ENCODE measurements at places on chromosomes 6 and 20.

DNA sequence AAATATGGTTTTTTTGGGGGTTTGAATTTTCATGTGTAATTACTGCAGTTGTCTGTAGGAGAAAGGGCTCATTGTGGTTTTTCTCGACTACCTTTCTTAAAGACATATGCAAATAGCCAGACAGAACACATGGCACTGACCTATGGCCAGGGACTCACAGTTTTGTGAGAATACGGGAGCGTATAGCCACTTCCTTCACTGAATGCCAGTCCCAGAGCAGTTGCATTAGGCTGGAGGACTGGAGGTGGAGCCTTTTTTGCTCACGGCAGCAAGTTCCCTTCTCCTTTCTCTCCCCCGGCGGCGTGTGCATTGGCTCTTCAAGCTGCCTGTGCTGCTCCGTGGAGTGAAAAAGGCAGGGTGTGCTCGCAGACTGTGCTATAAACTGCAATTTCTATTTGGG is 114.9 kb downstream of the AKAP7 start:
- DNase-seq: no peak

DNA sequence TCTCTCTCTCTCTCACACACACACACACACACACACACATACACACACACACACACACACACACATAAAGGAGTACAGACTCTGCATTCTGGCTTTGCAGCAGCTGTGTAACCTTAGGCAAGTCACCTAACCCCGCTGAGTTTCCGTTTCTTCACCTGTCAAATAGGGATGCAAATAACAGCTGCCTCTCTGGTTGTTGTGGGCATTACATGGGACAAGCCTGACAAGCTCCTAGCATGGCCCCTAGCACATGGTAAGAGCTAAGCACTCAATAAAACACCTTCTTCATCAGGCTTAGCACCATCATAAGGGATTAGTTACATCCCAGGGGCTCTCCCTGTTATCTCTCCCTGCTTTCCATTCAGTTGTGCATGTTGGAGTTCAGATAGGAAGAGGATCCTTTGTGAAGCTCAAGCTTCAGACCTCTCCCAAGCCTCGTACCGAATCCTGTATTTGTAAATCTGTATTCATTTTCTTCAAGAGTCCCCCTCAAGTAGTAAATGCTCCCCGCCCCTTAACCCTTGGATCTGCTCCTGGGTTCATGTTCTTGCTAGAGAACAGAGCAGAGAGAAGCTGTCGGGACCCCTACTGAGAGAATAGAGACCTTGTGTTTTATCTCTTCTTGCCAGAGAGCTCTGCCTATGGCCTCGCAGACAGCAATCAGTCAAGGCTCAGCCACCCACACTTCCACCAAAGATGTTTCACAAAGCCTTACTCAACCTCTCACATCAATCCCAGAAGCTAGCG is 2.2 kb downstream of the SLC13A3 start:
- DNase-seq: no peak

- no peak for DNase-seq
Observed at GRCh38 chr6:140036196-140036595, 661.7 kb upstream of the CITED2 start.

- DNase-seq: no peak
Observed at GRCh38 chr6:72769459-72770125, 147.7 kb downstream of the KCNQ5 start.

DNA sequence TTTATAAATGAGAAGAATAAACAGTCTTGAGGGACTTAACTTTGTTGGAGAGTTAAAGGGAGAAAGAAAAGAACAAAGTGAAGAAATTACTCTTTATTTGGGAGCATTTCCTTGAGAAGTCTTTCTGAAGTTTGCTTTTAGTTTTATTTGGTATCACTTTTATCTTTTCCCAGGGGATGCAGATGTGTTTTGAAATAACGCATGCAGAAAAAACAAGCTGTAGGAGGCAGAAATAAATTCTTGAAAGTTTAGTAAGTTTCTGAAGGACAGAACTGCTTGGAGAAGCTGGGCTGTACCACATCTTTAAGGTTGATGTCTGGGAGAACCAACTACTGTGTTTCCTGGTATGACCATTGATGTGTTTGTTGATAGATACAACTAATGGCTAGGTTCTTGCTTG is 75.0 kb downstream of the PLCB4 start:
- DNase-seq: no peak

DNA sequence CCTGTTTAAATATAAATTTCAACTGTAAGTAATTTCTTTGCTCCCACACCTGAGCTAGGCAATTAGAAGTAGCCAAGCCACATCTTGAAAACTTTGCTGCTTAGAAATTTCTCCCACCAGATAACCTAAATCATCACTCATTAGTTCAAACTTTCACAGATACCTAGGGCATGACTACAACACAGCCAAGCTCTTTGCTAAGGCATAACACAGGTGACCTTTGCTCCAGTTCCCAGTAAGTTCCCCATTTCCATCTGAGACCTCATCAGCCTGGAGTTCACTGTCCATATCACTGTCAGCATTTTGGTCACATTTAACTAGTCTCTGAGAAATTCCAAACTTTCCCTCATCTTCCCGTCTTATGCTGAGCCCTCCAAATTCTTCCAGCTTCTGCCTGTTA is 79.8 kb upstream of the OPRM1 start:
- no peak for DNase-seq

DNA sequence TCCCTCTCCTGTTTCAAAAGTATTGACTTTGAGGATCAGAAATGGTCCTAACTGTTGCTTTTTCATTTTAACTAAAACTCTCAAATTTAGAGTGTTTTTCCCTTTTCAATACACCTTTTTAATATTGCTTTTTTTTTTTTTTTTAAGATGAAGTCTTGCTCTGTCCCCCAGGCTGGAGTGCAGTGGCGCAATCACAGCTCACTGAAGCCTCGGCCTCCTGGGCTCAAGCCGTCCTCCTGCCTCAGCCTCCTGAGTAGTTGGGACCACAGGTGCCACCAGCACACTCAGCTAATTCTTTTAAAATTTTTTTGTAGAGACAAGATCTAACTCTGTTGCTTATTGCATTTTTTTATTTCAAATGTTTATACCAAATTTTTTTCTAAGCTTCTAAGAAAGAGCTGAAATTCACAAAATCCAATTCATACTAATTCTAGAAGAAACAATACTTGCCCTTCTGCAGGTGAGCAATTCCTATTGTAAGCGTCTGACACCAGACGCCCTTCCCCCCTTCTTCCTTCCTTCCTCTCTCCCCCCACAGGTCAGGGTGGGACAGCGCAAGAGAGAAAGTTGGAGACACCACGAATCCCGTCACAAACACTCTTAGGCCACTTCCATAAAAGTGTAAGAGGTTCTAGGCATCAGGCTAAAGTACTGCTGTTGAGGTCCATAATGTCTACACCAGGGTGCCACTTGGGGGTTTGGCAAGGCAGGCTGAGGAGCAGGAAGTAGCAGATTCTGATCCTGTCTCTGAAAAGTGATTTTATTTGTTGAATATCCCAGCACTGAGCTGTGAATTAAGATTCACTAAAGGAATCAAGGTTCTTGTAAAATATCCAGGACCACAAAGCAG is 12.8 kb downstream of the DLL1 start:
- no peak for DNase-seq

- no peak for DNase-seq
Observed at GRCh38 chr6:1868561-1869261, 259.0 kb downstream of the FOXC1 start.

GRCh38 chr20:49275636-49276035 is 2.2 kb downstream of the ZNFX1 start:
- no peak for DNase-seq

- DNase-seq: no peak
Observed at GRCh38 chr6:11414176-11414963, 123.2 kb upstream of the TMEM170B start.

DNA sequence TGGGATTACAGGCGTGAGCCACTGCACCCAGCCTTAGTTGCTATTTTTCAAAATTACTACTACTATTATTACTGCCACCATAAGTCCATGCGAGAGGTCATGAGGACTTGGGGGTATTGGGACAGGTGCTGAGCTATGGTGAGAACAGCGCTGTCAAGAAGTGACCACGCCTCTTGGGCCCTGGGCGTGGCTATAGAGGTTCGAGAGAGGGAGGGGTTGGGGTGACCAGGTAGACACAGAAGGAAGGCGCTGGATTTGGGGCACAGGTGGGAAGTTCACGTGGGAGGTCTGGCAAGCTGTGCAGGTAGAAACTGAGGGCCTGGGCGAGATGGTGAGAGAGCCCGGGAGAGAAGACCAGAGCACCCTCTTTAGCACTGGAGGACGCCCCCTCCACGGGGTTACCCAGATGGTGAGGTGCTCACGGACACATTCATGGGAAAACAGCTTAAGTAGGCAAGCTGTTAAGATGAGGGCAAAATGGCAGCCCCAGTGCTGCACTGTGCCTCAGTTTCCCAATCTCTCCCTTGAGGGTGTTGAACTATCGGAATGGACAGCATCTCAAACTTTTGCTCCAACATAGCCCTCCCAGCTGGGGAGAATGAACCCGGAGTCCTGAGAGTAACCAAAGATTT is 61.0 kb downstream of the RAB44 start:
- no peak for DNase-seq

GRCh38 chr6:80223743-80224212 is 117.3 kb downstream of the BCKDHB start:
- DNase-seq: no peak

- DNase-seq: no peak
Observed at GRCh38 chr6:45613656-45614055, 235.9 kb upstream of the SUPT3H start.

GRCh38 chr20:46050885-46051284 is 21.9 kb downstream of the SLC12A5 start:
- no peak for DNase-seq

DNA sequence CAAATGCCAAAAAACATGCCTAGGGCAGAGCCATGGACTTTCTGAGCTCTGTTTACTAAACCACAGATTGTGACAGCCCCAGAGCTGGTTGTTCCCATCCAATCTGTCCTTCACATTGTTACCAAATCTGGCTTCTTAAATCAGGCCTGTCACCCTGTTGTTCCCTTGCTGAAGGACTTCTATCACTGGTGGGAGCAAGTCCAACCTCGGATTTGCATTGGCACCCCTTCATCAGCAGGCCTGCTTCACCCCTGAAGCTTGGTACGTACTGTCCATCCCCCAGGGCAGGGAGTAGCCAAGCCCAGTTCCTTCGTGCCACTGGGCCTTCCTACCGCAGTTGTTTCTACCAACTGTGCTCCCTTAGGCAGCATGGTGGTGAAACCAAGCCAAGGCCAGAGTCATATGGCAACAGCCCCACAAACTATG is 357.3 kb upstream of the JARID2 start:
- no peak for DNase-seq

DNA sequence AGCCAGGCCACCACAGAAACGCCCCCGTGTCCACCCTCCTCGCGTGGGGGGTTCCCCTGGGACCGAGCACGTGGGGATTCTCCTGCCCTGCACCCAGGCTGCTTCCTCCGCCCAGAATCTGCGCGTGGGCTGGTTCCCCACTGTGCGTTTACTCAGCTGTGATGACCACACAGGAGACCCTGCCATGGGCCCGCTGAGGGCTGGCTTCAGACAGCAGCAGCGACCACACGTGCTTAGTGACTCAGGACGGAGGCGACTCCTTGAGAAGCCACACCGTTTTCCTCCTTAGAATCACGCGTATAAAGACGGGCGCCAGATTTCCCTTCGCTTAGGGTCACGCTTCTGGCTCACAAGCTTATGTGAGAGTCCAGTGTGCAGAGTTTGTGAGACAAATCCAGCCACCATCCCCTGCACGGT is 63.9 kb upstream of the PDE10A start:
- DNase-seq: no peak

DNA sequence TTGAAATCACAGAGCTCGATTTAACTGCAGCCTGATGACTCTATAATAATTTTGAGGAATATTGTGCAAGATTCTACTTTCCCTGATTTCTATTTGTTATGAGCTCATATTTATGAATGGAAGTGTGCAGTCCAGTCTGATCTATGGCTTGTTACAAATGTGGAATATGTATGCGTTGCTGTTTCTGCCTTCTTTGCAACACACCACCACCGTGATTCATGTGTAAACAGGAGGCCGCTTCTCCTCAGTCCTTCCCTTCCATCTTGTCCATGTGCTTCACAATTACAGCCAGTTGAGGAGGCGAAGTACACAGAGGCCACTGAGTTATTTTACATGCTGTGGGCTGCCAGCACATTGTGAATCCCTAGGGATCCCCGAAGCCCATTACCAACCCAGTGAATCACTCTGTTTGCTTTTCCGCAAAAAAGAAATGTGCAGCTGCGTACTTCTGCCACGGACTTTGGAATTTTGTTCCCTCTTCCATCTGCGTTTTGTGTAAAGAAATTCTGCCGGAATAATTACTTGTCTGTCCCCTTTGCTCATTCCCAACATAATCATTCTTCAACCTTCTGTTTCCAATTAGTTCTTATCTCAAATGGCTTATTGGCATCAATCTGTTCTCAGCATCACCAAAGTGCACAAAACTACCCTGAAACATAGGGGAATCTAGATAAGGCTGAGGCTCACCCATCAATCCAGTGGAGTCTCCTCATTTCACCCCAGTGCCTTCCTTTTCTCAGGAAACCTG is 551.6 kb upstream of the CITED2 start:
- no peak for DNase-seq

DNA sequence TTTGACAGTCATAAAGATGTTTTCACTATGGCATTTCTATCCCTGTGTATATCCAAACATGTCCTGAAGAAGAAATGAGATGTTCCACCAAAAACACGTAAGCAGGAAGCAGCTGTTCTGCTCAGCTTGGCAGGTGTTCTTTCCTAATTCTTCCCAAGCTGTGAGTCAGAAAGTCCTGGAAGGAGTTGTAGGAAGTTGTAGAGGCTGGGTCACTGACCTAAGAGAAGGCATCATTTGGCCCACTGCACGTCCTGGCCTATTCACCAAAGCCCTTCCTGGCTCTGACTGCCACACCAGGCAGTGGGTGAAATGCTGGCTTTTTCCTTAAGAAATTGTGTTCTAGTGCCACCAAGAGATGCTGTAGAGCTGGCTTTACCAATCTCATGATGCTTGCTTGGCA is 40.3 kb downstream of the STX11 start:
- DNase-seq: no peak

DNA sequence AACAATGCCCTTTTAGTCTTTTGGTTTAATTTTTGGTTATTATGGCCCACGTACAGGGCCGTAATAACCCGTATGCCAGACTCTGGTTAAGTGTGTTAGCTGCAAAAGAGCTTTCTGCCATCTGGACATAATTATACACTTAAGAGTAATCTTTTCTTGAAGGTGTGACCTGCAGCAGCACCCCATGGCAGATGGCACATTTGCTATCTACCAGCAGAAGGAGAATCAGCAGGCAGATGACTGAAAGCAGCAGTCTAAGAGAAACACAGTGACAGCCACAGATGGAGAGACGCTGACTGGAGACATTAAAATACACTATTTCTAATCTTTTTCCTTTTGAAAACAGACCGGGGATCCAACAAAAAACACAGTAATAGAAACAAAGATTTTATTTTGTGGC is 18.7 kb downstream of the ASF1A start:
- DNase-seq: no peak

DNA sequence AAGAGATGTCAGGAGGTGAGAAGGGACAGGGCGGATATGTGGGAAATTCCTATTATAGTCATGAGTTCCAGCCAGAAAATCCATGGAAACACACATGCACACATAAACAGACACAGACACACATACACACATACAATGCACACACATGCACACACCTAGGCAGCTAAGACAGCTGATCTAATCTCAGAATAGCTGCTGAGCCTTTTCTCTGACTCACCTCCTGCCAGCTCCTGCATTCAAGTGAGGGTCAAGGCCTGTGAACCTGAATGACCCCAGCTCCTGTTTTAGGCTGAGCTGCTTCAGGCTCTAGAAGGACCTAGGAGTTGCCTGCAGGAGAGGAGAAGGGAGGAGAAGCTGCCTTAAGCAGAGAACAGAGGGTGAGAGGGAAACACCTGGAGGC is 21.6 kb upstream of the RAET1L start:
- no peak for DNase-seq

Data from stimulated activated CD8-positive, alpha-beta memory T cell treated with anti-CD3 and anti-CD28 coated beads, Interleukin-7, amount 100 ng/mL, for 1 hour (primary cell).